Left kidney (tissue), 8 donors: ENCODE measurements at places on chromosomes 5 and 9.

- no peak for DNase-seq
Observed at GRCh38 chr9:123450098-123450770, 94.2 kb downstream of the CRB2 start.

DNA sequence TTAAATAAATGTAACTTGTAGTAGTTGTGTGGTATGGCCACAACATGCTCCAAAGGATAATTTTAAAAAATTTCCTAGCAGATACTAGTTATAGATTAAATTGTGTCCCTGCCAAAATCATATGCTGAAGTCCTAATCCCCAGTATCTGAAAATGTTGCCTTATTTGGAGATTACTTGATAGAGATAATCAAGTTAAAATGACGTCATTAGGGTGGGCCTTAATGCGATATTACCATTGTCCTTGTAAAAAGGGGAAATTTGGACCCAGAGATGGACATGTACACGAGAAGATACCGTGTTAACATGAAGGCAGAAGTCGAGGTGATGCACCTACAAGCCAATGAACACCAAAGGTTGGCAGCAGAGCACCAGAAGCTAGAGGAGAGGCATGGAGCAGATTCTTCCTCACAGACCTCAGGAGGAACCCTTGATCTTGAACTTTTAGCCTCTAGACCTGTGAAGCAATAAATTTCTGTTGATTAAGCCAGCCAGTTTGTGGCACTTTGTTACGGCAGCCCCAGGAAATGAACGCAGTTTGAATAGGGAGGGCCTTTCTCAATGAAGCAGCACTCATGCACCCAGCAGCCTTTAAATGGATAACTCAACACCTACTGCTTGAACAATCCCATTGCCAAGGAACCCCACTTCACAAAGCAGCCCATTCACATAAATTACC lies 148.9 kb downstream of the ARHGAP26 start:
- DNase-seq, result no peak

- no peak for DNase-seq
Observed at GRCh38 chr9:94771096-94771495, 44.6 kb downstream of the AOPEP start.

DNA sequence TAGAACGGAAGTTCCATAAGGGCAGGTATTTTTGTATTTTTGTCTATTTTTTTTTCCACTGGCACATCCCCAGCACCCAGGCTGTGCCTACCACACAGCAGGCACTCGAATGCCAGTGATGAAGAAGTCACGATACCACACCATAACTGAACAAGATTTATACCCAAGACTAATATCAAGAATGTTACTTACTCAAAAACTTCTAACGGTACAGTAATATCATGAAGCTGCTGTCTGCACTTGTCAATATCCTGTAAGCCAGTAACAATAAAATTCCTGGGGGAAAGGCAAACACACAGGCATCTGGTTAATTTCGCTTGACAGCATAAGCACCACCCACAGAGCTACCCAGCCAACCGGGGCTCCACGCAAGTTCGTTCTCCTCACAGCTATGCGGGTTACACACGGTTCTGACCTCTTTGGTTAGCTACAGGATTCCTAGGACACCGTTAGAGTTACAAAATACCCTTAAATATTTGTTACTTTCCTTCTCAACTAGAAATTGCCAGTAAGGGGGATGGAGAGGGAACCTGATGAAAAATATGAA lies 1.3 kb downstream of the MED10 start:
- no peak for DNase-seq

DNA sequence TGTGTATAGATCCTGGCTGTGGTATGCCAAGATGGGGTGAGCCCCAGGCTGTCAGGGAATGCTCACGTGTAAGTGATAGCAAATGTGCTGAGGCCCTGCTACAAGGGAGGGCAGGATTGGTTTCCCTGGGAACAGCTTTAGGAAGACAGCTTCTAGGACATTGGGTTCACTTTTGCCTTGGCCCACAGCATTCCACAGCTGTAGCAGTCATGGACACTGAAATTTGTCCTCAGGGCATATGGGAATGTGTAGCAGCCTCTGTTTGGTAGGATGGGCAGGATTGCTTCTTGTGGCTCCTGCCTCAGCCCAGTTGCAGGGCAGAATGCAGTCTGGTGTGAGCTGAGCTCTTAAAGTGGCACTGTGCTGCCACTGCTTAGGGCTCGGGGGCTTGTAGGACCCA lies 1061.7 kb upstream of the WWC1 start:
- no peak for DNase-seq

- DNase-seq, result no peak
Observed at GRCh38 chr5:4576161-4576748, 563.9 kb upstream of the ADAMTS16 start.

DNA sequence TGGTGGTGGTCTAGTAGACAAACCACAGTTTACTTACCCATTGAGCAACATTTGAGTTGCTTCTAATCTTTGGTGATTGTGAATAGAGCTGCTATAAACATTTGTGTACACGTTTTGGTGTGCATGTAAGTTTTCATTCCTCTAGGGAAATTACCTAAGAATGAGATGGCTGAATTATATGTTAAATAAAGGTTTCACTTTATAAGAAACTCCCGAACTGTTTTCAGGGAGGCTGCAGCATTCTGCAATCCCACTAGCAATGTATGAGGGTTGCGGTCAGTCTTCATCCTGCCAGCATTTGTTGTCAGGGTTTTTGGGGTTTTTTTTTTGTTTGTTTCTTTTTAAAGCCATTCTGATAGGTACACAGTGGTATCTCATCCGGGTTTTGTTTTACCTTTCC lies 45.7 kb upstream of the PPARGC1B start:
- no peak for DNase-seq

- no peak for DNase-seq
Observed at GRCh38 chr5:78050888-78051287, 243.6 kb downstream of the AP3B1 start.

- no peak for DNase-seq
Observed at GRCh38 chr9:78144008-78144381, 91.9 kb upstream of the CEP78 start.

GRCh38 chr9:91255327-91255726 lies 106.4 kb downstream of the AUH start:
- no peak for DNase-seq

- no peak for DNase-seq
Observed at GRCh38 chr5:9115093-9115492, 430.8 kb downstream of the SEMA5A start.

DNA sequence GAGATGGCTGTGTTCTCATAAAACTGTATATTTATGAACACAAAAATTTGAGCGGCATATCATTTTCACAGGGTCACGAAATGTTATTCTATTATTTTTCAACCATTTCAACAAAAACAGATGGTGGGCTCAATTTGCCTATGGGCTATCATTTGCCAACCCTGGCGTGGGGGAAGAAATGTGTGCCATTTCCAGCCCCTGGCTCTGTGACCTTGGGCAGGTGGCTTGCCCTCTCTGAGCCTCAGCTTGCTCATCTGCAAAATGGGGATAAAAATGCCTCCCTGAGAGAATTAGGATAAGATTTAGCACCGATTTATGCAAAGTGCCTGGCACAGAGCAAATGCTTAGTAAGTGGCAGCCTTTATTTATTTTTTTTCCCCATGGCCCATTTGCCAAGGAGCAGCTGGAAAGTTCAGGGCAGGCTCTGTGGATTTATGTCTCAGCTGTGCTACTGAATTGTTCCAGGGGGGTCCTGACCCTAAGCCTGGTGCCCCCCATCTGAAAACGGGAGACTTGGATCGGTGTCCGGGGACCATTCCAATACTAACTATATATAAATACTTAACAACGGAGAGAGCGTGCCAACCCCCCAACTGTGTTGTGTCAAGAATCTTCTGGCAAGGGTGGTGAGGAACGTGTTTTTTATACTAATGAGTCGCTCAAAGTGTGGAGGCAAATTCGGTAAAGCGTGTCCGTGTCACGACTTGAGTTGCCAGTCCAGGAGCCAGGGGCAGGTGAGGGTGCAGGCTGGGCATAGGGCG lies 34.5 kb downstream of the HRH2 start:
- no peak for DNase-seq

GRCh38 chr9:123924727-123925126 lies 5.2 kb downstream of the DENND1A start:
- no peak for DNase-seq

DNA sequence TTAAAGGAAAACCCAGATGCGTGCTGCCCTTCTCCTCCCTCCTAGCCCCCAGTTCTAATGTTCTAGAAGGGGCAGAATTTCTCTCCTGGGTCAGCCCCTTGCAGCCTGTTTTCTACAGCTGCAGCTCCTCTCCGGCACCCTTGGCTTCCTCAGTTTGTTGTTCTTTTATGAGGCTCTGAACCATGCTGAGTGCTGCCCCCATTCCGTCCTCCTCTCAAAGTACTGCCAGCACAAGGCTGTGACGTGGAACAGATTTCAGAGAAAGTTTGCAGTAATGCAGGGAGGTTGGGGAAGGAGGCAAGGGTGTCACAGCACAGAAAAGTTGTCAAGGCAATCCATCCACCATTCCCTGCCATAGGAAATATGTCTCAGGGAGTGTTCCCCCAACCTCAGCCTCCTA lies 63.3 kb downstream of the RGS3 start:
- no peak for DNase-seq

DNA sequence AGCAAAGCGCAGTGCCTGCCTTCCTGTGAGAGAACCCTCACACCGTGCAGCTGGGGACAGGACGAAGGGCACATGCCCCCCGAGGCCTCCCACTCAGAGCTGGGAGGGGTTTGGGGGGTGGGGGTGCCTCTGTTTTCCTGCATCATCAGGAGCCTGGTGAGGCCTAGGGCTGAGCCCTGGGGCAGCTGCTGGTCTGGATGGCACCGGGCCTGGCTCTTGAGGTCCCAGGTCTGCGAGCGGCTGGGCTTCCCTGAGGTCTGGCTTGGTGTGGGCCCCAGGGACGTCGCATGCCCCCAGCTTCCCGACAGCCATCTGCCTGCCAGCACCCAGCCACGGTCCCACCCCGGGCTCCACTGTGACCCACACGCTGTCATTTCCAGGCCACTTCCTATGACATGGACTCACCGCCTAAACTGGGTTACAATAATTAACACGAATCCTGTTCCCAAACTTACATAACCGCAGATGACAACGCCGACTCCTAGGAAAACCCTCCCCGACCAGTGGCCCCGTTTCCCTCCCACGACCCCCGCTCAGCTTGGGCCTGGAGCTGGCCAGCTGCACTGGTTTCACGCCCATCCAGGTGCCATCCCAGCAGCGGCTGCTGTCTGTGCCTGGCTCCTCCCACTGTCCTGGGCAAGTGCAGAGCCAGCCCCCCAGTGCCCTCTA lies 8.7 kb downstream of the NACC2 start:
- no peak for DNase-seq

DNA sequence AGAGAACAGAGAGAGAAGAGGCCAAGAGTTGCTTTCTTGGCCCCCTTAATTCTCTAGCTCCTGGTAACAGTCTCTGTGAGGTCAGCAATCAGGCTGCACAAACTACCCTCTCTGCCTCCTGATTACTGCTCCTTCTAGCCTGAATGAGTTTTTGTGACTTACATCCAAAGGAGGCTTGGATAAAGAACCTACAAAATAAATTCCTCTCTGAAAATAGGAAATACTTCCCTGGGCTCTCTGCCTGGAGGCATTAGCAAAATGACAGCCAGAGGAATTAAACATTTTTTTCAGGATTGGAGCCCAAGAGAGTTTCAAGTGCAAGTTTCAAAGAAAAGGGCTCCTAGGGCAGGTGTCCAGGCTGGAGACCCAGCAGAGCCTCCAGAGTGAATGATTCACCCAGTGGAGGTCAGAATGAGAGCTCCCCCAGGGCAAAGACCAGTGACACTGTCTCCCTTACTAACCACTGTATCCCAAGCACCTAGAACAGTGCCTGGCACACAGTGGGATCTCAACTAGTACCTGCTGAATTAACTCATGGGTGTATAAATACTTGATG lies 162.5 kb downstream of the SPOCK1 start:
- no peak for DNase-seq

DNA sequence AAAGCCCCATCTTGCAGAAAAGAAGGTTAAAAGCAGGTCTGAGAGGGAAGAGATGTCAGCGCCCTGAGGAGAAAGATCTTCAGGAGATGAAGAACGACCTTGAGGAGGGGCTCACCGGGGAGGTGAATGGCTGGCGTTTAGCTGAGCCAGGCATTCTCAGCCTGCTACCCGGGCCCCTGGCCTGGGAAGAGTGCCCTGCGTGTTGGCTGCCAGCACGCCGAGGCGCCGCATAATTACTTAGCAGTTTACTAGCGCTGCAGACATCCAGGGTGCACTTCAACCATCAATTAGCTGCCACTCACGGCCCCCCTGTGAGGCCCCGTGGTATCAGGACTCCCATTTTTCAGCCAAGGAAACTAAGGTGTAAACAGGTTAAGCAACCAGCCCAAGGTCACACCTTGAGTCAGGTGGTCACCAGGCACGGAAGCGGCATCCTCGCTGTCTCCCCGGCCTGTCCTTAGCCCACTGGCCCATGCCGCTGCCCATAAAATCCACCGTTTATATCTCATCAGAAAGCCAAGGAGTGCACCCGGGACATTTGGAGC lies 551.9 kb downstream of the BNC2 start:
- no peak for DNase-seq

GRCh38 chr5:127634007-127634406 lies 14.9 kb upstream of the CTXN3 start:
- DNase-seq, result no peak

- DNase-seq, result no peak
Observed at GRCh38 chr9:134314950-134315715, 11.1 kb upstream of the RXRA start.

DNA sequence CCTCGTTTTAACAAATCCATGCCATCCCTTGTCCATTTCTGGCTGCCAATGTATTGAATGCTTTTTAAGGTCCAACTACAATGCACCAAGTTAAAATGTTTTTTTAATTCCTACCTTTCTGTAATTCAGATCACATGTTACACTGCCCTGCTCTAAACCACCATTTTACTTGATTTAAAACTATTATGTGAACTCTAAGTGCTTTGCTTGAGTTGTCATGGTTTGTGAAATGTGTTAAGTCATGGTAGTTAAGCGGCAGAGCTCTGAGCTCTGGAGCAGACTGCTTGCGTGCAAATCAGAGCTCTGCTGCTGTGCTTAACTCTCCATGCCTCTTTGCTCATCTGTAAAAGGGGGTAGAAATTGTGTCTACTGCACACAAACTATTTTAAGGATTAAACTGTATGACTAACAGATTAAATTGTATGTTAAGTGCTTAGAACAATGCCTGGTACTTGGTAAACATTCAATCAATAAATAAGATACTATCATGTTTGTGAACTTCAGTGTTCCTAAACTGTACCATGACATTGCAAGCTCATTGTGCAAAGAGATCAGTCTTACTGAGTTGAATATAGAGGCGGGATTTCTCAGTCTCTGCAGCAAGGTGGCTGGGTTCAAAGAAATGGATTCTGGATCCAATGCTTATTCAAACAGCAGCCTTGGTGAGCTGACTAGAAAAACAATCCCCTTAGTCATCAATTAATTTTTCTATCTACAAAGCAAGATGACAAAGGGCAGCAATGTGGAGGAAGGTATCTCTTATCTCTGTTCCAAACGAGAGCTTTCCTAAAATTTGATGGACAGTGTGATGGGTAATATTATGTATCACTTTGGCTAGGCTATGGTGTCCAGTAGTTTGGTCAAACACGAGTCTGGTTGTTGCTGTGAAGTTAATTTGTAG lies 16.1 kb upstream of the CMBL start:
- no peak for DNase-seq

- DNase-seq, result no peak
Observed at GRCh38 chr5:17670353-17670752, 36.1 kb downstream of the TAF11L14 start.
